ENCODE measurements at places on chromosomes 7 and 10.

GRCh38 chr10:58780476-58780875, 267.8 kb downstream of the BICC1 start:
- no peak for DNase-seq

GRCh38 chr10:31242902-31243301, 76.1 kb upstream of the ZEB1 start:
- no peak for DNase-seq

DNA sequence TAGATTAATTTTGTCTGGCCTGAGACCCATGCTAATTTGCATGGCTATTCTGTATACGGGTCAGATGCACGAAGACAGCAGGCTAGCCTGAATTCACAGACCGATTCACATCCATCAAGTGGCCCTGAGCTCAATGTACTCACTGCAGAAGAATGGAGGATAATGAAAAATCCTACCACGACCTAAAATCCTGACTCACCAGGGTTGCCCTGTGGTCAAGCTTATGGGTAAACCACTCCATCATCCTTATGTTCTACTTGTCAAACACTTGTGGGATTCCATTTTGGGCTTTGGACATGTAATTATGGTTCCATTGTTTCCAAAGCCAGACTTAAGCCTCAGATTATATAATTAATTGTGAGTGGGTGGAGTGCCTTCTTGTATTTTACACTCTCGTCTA, 110.4 kb upstream of the ZNF438 start:
- DNase-seq = no peak

DNA sequence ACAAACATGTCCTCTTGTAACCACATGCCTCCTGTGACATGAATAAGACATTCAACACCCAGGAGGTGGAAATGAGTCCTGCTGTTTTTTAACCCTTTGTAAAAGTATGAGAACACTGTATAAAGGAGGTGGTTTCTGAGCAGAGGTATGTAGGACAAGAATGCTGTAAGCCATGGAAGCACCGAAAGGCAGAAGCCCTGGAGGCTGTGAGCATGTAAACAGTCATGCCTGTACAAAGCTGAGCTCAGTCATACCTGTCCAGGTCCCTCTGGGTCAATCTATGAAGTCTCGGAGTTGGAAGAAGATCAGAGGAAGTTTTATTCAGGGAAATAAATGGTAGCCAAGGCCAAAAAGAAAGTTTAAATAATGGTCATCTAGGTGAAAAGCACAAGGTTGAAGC, 34.7 kb upstream of the XPNPEP1 start:
- DNase-seq = no peak

GRCh38 chr7:134645935-134646334, 718 bp upstream of the BPGM start:
- no peak for DNase-seq

DNA sequence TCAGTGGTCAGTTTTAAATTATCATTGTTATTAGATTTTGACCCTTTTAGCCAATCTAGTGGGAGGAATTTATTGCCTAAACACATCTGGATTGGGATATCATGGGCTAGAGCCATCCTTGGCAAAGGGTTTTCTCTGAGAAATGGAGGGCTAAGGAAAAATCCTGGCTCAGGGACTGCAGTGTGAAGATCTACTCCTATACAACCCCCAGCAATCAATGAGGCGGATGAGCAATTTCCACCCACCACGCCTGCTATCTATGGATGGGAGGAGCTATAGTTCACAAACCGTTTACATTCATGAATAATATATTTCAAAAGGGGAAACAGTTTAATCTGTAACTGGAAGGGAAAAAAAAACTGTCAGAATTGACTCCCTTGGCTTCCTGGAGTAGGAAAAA, 2.7 kb downstream of the CAV1 start:
- DNase-seq = no peak

DNA sequence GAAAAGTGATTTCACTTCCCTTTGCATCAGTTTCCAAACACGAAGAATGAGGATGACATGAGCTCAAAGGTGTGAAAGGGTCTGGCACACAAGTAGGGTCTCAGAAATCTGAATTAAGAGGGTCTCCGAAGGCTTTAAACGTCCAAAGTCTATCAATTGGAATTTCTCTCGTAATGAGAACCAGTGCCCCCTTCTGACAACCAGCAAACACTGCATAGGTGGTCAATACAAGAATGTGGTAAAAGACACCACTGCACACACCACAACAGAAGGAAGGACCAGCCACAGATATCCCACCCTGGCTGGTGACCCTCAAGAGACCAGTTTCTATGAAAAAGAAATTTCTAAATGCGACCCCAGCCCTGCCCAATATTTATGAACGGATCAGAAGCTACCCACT, 78.1 kb downstream of the CALN1 start:
- no peak for DNase-seq

- no peak for DNase-seq
Measured at GRCh38 chr10:112834751-112835181, 115.3 kb upstream of the TCF7L2 start.

DNA sequence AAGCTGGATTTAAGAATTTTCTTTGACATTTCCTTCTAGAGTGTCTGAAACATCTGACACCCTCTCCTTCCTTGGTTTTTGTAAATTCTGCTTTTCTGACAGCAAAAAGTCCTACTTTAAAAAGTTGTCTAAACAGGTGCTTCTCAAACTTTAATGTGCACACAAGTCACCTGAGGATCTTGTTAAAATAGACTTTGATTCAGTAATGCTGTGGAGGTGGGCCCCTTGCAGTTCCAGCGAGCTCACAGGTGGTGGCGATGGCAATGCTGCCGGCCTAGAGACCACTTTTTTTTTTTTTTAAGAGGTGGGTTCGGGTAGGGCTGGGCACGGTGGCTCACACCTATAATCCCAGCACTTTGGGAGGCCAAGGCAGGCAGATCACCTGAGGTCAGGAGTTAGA, 77.1 kb downstream of the ABCC2 start:
- no peak for DNase-seq

GRCh38 chr10:74889662-74889998, 63.2 kb downstream of the KAT6B start:
- DNase-seq = no peak

GRCh38 chr10:79292891-79293746, 54.1 kb upstream of the PPIF start:
- no peak for DNase-seq

GRCh38 chr7:114160925-114161324, 242.1 kb upstream of the PPP1R3A start:
- DNase-seq = no peak

DNA sequence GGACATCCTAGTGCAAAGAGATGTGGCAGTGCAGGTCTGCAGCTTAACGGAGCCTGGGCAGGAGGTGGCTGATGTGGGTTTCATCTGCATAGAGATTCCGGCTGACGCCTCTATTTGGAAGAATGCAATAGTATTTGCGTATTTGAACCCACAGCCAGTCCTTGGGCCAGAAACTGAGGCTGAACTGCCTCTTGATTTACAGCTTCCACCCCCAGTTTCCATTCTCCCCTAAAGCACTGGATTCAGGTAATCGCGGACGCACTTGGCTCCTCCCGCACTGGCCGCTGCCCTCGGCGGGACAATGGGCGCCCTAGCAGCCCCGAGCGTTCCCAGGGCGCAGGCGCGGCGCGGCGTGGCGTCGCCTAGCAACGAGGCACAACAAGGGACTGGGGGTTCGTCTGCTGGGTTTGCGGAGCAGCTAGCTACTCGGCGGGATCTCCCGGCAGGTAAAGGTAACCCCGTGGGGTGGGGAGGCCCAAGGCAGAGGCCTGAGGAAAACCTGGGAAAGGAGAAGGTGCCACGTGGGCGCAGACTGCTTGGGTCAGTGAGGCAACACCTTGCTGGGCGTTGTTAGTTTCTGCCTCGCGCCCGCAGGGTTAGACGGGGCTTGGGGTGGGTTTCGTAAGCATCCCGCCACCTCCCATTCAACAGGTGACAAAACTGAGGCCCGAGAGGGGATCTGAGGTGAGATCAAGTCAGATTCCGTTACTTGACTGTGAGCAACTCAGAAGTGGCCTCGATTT, at the start of gene ARMC3:
ARMC3 (plus strand) TSS at position 393 of the 743 bp plus-strand sequence. CDS start 3,944 bp downstream, outside the sequence.
- peak; percentile 38 for DNase-seq

GRCh38 chr10:114021717-114022680, 21.7 kb upstream of the ADRB1 start:
- no peak for DNase-seq

- DNase-seq = no peak
Measured at GRCh38 chr7:15853832-15854470, 167.5 kb upstream of the MEOX2 start.

GRCh38 chr10:124649214-124649613, 95.0 kb downstream of the FAM53B start:
- DNase-seq = no peak

DNA sequence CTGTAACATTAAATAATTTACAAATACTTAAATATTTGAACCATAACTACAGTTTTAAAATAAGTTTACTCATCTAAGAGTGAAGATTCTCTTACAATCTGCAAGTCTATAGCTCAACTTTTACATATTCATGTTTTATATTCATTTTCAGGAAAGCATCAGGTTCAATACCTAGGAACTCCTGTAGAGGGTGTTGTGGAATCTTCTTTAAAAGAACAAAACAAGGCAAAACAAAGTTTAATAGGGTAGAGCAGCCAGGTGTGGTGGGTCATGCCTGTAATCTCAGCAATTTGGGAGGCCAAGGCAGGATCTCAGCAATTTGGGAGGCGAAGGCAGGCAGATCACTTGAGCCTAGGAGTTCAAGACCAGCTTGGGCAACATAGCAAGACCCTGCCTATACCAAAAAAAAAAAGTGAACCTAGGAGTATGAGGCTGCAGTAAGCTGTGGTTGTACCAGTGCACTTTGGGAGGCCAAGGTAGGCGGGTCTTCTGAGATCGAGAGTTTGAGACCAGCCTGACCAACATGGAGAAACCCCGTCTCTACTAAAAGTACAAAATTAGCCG, 45.1 kb downstream of the ST8SIA6 start:
- no peak for DNase-seq

DNA sequence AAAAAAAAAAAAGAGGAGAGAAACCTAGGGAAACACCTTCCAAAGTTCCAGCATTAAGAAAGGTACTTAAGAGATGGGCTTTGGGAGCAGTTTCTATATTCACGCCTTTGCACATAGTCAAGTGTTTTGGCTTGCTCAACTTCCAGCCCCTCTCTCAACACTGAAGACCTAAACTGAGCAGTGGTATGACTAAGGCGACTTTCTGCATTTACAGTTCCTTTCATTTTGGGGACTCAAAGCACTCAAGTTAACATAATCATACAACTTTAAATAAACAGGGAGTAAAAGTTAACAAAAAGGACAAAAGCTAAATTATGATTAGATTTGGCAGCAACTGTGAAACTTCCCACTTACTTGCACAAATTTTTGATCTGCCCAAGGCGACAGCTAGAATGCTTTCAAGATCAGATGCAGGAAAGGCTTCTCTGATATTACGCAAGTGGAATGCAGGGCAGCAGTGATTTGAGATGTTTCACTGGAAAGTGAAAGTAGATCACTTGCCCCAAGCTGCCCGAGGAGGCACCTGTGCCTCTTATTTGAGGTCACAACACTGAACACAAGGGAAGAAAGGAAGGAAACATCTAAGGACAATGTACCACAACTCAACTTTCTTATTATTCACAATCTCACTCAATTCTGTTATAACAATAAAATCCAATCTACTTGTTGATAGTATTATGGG, 199.5 kb downstream of the SKAP2 start:
- DNase-seq = no peak

DNA sequence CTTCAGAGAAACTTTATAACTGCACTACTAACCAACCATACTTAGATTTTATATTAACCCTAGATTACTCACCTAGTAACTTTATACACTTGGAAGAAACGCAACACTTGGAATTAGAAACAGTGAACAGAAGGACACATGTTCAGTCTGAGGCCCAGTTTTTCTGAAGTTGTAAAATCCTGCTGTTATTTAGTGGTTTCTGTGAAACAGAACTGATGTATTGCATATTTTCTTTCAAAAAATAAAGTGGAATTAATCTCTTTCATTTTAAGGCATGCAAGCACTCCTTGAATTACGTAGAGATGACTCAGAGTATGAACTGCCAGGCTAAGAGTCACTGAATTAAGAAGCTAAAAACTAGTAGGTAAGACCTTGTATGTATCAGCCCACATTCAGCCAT, 215.8 kb downstream of the SKAP2 start:
- DNase-seq = no peak

GRCh38 chr7:983004-983615, at the start of gene CYP2W1:
TSS of gene CYP2W1 (plus strand) at chr7:983181. CDS start at chr7:983212, 31 bp downstream.
- DNase-seq = no peak

- peak; percentile 53 for DNase-seq
Measured at GRCh38 chr10:13659887-13660550, 73.3 kb downstream of the PRPF18 start.

DNA sequence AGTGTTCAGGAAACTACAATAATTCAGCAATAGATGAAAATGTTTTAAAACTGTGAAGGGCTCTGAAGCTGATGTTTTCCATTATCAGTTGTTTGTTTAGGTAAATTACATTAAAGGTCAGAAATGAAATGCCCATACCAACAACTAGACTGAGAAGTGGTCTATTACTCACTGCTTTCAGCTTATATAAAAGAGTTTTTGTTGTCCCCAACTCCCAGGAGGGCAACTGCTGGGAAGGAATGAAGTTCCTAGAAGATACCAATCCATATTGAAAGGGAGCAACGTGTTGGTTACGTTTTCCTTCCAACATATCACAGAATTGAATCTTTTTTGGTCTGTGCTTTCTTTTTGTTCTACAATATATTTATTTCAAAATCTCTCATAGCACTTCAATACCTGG, 330.6 kb upstream of the LRRN3 start:
- DNase-seq = no peak

DNA sequence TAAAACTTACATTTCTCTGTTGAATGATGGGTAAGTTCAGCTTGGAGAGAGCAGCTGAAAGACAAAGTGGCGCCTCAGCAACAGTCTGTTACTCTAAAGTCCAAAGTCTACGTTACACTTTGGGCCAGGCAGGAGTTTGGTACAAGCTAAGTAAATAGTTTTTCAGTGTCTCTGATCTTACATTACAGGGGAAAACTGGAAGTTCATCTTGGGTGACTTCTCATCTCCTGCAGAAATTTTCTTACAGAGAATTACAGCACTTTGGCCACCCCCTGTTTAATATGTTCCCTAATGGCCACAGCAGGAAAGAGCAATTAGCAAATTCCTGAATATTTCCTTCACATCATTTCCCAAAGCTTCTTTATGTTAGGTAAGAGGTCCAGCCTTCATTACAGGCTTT, 67.1 kb downstream of the ABCC2 start:
- DNase-seq = no peak

- DNase-seq = no peak
Measured at GRCh38 chr10:73628405-73628804, 12.9 kb downstream of the MYOZ1 start.

- DNase-seq = peak; percentile 49
Measured at GRCh38 chr7:107150375-107151073, 18.3 kb upstream of the HBP1 start.

- DNase-seq = no peak
Measured at GRCh38 chr7:80659120-80660055, 20.9 kb downstream of the CD36 start.

Data from activated CD8-positive, alpha-beta memory T cell treated with anti-CD3 and anti-CD28 coated beads for 1 hour (primary cell).